ENCODE measurements at places on chromosomes 3 and 15.

GRCh38 chr3:80553211-80553610 lies 785.4 kb upstream of the ROBO1 start:
- no peak for DNase-seq

GRCh38 chr3:155560594-155560993 lies 184.3 kb downstream of the PLCH1 start:
- DNase-seq, result no peak

DNA sequence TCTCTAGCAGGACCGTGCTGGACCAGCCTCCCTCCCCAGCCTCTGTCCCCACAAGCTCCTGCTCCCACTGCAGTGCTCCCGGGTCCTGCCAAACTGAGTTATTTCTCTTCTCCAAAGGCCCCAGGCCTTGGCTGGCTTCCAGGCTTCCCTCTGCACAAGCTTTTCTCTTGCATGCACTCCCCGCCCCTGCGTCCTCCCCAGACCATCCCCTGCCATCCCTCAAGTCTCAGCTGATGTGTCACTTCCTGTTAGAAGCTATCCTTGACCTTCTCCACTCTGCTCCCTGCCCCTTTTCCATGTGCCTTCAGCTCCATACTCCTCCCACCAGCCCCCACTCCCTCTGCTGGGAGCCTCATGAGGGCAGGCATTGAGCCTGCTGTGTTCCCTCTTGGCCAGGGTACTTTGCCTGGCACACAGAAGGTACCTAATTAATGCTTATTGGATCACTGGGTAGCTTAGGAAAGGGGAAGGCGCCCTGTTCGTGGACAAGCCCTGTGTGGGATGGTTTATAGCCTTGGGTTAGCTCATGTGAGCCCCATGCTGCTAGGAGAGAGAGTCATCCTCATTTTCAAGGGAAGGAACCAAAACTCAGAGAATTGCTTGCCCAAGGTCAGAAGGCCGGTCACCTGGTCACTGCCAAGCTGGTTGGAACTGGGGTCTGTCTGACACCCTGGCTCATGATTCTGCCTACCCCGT lies 56.4 kb downstream of the FEM1B start:
- DNase-seq, result no peak

GRCh38 chr3:70250492-70250891 lies 61.9 kb downstream of the MDFIC2 start:
- DNase-seq, result no peak

DNA sequence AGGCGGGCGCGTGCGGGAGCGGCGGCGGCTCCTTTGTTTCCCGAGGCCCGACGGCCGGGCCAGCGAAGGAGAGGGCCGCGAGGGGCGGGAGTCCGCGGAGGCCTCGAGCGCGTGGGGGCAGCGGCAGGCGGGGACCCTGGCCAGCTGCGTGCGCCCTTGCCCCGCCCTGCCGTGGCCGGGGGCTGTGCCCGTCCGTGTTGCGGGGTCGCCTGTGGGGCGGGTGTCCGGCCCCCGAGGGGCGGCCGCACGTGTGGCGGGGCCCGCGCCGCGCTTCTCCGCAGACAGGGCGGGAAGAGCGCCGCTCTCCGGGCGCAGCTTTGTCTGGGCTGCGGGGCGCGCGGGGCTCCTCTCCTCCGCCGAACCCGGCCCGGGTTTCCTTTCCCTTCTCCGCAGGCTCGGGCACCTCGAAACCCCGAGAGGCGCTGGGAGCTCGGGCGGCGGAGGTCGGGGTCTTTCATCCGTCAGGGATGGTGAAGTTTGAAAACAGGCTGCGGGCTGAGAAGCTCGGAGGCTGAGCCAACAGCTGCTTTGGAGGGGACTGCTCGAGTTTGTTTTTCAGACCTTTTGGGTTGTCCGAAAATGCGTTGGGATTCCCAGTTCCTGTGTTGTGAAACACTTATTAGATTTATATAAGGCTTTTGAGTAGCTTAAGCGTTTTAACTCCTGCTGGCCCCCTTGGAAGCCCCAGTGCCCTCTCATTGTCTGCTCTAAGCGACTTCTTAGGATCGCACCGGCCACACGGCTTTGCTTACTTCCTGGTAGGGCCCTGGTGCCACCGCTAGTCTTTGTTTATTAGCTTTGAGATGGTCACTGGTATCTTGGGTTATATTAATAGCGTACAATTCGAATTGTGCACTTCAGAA lies 817 bp downstream of the USP3 start:
- no peak for DNase-seq

GRCh38 chr15:88803241-88803919 lies at the start of gene ACAN:
TSS of gene ACAN (plus strand) at chr15:88803436. CDS start at chr15:88836207, 32,771 bp downstream.
- DNase-seq, result no peak

- no peak for DNase-seq
These were observed 24.5 kb downstream of the NANOGP8 start for GRCh38 chr15:35060591-35060990.

GRCh38 chr3:37700466-37701248 lies 161.0 kb upstream of the CTDSPL start:
- no peak for DNase-seq

DNA sequence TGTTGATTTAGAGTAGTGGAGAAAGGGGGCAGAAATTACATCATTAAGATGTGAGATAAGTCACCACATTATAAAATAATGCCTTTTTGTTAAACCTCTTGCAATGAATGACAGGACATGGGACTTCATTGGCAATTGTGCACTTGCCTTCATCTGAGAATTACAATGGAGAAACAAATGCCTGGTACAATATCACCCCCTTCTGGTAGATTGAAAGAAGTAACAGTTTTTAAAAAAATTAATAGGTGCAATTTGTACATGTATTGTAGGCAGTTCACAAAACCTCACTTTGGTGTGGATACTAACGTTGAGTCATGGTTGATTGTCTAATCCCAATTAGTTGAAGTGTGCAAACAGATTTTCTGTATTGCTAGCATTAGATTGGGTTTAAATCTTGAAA lies 4.6 kb upstream of the P2RY14 start:
- DNase-seq, result peak; percentile 62

- no peak for DNase-seq
These were observed 28.8 kb downstream of the RNU5B-1 start for GRCh38 chr15:65333148-65333820.
